ENCODE measurements at places on chromosomes 1 and 21. TPM values are rescaled to one million over a fixed set of nuclear protein-coding genes. Genes with fewer than 3 reads are reported as not detected.

DNA sequence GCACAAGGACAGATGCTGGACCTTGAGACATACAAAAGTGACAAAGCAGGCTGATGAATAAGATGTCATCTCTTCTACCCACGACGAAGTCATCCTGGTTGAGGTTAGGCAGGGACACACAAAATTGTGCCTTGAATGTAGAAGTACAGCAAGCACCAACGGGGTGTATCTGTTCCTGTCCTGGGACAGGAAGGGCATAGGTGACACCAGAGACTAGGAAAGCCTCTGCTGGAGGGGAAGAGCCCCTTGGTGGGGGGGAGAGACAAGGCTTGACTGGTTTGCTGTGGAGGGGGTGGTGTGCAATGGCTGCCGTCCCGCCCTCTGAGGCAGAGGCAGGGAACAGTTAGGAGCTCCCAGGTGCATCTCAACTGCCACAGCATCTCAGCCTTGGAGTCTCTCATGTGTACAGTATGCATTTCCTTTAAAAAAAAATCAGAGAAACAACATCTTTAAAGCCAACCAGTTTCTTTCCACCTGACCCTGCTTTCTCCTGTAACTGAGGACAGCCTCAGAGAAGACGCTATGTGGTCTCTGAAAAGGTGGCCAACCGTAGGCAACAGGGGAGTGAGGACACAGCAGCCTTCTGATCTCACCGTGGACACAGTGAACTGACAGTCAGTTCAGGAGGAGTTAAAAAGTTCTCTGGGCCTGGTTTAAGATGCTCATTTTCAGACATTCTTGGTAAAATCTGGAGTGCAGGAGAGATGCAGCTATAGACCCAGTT, 17.7 kb upstream of the GFI1 start:
- DNase-seq = no peak

SELENBP1 gene
- 20.0 TPM for total RNA-seq

- DNase-seq = no peak
Measured at GRCh38 chr1:154703170-154703569, 95.2 kb upstream of the ADAR start.

GNAT2 gene
- total RNA-seq = not detected

GRCh38 chr1:112272101-112272772, 123.8 kb upstream of the CTTNBP2NL start:
- no peak for DNase-seq

ZNF593OS gene
- not detected for total RNA-seq

AK5 gene
- 5.2 TPM for total RNA-seq

MYOM3 gene
- 0.36 TPM for total RNA-seq

DNA sequence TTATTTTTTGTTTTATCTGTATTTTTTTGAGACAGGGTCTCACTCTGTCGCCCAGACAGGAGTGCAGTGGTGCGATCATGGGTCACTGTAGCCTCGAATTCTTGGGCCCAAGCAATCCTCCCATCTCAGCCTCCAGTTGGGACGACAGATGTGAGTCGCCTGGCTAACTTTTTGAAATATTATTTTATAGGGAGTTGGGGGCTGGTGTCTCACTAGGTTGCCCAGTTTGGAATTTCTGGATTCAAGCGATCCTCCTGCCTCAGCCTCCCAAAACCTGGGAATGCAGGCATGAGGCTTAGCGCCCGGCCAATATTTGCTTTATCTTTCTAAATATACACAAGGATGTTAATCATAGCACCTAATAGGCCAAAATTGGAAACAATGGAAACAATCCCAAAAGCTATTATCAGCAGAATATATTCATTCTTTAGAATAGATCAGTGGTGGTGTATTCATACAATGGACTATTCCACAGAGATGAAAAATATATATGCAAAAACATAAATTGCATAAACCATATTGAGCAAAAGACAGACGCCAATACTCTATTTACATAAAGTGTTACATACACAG, 55.9 kb downstream of the DAP3 start:
- DNase-seq = no peak

GRCh38 chr1:193070942-193071341, 11.5 kb downstream of the RO60 start:
- DNase-seq = no peak

IQGAP3 gene
- total RNA-seq = 22.3 TPM

RUNX1 gene
- total RNA-seq = 0.25 TPM

GRCh38 chr1:117795190-117795589, 134.2 kb downstream of the GDAP2 start:
- DNase-seq = no peak

- no peak for DNase-seq
Measured at GRCh38 chr1:31761883-31762282, 2.3 kb downstream of the ADGRB2 start.

- no peak for DNase-seq
Measured at GRCh38 chr21:21231913-21232312, 233.7 kb downstream of the NCAM2 start.

GRCh38 chr1:12473596-12474362, 144.2 kb downstream of the DHRS3 start:
- no peak for DNase-seq

LRRC8B gene
- total RNA-seq = 29.2 TPM

DNA sequence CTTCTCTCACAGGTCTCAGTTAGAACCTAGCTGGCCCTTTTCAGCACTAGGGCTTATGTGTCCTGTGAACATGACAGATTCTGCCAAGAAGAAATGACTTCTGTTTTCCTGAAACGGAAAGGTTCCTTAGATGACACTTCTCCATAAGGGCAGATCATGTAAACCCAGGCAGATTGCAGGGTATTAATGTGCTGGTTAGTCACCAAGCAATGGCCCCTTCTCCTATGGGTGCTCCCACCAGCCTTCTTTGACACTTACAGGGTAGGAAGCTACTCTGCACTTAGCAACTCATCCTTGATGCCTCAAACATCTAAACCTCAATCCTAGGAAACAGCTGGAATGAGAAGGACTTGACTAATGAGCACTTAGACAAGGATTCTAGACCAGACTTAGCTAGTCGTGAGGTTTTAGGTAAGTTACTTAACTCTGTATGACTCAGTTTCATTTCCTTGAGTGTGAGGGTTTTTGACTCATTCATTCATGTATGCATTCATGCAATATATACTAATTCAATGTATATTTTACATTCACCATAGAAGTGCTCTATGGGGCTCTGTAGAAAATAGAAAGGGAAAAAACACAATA, 74.1 kb upstream of the PLXNA2 start:
- no peak for DNase-seq

DNA sequence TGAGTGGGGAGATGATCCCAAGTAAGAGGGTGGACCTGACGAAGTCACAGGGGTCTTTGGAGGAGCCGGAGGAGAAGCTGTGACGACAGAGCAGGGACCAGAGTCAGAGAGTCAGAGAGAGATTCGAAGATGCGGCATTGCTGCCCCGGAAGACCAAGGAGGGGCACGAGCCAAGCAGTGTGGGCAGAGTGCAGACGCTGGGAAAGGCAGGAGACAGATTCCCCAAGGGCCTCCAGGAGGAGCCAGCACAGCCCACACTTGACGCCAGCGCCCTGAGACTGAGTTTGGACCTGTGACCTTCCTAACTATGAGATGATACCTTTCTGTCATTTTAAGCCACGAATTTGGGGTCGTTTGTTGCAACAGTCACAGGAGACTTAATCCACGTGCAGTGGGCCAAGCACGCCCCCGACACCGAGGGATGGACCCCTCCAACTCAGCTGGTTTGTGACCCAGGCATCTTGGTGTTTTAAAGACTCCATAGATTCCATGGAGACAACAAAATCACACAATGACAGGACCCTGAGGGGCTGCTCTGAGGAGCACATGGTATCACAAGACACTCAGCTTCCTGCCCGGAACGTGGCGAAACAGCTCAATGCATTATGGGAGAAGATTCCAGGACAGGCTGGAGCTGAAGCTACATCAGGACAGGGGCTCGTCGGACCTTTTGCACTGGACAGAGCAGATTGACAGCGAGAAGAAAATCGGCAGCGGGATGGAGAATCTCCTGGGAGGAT, 11.0 kb upstream of the TFF1 start:
- DNase-seq = no peak

DNA sequence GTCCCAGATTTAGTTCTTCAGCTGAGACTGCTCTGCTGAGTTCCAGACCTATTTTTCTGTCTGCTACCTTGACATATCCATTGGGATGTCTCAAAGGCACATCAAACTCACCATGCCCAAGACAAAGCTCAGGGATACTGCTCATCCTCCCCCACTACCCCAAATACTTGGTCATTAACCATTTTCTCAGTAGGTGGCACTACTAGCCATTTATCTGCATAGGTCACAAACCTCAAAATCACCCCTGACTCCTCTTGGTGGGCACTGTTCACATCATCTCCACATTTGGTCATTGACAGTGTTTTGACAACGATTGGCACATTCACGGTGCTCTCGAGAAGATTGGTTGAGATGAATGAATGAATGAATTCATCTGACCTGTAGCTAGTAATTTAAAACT, 32.1 kb downstream of the CACNA1S start:
- DNase-seq = no peak

DNA sequence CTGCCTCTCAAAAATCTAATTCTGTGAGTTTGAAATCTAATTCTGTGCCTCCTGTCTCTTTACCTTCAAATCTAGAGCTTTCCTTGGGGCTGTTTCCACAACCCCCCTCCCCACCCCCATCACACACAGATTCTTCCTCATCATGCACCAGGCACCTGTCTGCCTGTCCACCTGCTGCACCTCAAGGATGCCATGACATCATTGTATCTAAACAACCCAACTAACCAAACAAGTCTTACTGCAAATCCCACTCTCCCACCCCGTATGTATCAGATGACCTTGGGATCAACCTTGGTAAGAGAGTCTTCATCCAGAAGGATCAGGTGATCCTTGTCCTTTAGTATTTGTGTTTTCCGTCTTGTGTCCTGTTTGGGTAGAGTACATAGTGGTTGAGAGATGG, 102.7 kb upstream of the SIM2 start:
- DNase-seq = no peak

DNA sequence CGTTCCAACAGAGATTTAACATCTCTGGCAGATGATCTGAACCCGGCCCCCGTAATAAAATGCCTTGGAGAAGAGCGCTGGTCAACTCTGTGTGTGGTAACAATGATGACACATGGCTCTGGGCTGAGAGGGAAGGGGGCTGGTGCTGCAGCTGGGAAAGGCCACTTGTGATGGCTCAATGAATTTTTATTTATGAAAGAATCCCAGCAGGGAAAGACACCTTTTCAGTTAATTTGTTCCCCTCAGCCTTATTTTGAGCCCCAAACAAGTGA, 59.4 kb downstream of the SYT6 start:
- DNase-seq = no peak

GRCh38 chr1:71490432-71490831, 409.6 kb upstream of the ZRANB2 start:
- DNase-seq = no peak

HOOK1 gene
- 34.5 TPM for total RNA-seq

DNA sequence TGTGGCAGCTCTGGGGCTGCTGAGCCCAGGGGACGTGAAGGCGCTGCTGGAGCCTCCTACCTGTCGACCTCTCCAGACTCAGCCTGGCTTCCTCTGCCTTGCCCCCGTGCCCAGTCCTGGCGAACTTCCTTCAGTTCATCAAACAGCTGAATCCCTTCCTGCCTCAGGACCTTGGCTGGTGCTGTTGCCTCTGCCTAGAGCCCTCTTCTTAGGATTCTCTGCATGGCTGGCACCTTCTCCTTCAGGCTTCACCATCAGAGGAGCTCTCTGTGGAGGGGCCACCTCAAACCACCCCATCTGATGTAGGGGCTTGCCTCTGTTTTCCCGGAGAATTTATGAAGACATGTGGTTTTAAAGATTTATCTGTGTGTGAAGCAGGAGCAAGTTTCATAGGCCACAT, 23.4 kb upstream of the ATF3 start:
- no peak for DNase-seq

DNA sequence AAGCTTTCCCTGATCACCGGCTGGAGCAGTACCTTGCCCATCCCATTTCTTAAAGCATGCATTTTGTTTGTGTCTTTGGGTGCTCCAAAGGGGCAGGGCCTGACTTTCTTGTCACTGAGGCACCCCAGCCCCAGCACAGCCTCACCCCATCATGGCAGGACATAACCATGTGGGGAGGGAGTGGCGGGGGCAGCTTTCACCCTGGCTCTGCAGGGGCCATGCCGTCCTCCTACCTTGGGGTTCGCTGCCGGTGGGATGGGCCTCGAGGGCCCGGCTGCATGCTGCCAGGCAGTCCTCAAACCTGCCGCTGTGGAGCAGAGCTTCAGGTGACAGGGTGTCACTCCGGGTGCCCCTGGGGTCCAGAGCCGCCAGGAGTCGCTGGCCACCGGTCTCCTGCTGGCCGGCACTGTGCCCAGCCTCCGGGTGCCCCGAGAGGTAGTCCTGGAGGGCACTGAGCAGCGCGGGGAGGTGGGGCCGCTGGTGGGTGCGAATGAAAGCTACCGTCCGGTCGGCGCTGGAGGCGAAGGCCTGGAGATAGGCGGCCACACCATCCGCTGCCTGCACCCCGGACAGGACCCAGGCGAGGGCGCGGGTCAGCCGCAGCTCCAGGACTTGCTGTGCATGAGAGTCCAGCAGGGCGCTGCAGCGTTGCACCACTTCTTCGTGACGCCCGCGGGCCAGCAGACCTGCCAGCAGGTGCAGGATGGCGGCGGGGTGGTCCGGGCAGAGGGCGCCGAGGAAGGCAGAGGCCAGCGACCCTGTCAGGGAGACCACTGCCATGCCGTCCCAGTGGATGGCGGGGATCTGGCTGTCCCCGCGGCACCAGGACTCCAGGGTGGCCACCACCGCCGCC, 1.5 kb downstream of the TTC34 start:
- no peak for DNase-seq

- DNase-seq = no peak
Measured at GRCh38 chr1:244881552-244882280, 17.4 kb upstream of the HNRNPU start.
